ENCODE measurements at places on chromosomes 4 and X. TPM values are rescaled to one million over a fixed set of nuclear protein-coding genes. Genes with fewer than 3 reads are reported as not detected.

Gene MAGEA9B
- not detected for polyA plus RNA-seq

Gene CT45A6
- polyA plus RNA-seq = not detected

Gene XAGE1A
- not detected for polyA plus RNA-seq

Gene FIP1L1
- polyA plus RNA-seq = 105 TPM

Gene ABRAXAS1
- 25.6 TPM for polyA plus RNA-seq

Gene MFAP3L
- 21.2 TPM for polyA plus RNA-seq

Gene C4orf46
- polyA plus RNA-seq = 20.7 TPM

Gene ADAM29
- not detected for polyA plus RNA-seq

Gene FAAH2
- 12.7 TPM for polyA plus RNA-seq

Gene NDUFC1
- polyA plus RNA-seq = 92.4 TPM

Gene IL13RA1
- polyA plus RNA-seq = 63.4 TPM

Gene GPRASP1
- polyA plus RNA-seq = 12.3 TPM

Gene IL21
- not detected for polyA plus RNA-seq

Gene NPFFR2
- 2.2 TPM for polyA plus RNA-seq

Gene ATP1B4
- 0.06 TPM for polyA plus RNA-seq

Data from left renal cortex interstitium (tissue), 4 donors.